Activated CD8-positive, alpha-beta memory T cell treated with anti-CD3 and anti-CD28 coated beads for 1 hour (primary cell): ENCODE measurements at places on chromosomes 3 and 15.

DNA sequence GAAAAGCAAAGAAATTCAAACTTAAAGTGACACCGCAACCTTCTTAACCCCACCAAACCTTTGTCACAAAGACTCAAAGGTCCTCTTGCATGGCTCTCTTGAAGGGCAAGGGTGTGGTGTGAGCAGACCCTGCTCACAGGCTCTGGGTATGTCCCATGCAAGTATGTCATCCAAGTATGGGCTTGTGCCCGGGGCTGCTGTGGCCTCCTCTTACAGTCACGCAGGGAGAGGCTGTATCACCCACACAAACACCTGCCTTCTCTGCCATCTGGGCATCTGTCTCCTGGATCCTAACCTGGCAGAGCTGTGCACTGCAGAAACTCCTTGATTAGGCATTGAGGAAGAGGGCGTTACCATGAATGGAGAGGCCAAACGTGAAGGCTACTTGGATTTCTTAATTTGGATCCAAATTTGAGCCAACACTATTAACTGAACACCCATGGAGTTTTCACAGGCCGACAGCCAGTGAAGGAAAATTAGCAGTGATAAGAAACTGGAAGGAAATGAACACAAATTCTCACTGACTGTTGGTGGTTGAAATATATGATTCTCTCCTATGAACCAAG, 146.6 kb downstream of the DUT start:
- DNase-seq, result no peak

DNA sequence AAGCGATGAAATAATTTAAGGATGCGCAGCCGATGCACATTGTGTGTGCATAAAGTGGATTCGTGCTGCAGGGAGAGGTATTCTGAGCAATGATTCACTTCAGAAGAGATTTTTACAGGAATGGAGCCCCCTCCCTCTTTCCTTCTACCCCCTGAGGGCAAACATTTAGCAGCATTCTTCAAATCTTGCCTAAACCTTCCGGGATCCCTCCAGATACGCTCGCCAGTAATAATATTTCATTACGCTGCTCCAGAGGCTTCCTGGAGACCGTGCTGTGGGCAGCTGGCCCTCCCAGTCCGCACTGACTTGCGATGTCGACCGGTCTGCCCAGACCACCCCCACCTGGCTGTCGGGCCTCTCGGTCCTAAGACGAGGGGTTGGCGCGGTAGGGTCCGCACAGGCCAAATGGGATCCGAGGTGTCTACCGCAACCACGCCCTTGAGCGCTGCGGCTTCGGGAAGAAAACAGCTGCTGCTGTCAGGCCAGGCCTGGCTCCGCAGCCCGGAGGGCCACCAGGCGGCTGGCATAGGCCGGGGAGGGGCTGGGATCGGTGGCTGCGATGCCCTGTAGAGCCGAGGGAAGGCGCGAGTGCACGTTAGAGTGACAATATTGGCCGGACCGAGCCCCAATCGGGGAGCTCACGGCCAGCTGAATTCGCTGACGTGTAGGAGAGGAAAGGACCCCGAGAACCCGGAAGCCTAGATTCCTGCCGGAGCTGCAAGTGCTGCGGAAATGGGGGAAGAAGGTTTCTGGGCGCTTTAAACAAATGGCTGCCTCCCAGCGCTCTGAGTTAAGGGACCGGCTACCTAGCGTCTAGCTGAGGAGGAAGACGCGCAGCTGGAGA, 14.3 kb downstream of the ZIC4 start:
- no peak for DNase-seq

DNA sequence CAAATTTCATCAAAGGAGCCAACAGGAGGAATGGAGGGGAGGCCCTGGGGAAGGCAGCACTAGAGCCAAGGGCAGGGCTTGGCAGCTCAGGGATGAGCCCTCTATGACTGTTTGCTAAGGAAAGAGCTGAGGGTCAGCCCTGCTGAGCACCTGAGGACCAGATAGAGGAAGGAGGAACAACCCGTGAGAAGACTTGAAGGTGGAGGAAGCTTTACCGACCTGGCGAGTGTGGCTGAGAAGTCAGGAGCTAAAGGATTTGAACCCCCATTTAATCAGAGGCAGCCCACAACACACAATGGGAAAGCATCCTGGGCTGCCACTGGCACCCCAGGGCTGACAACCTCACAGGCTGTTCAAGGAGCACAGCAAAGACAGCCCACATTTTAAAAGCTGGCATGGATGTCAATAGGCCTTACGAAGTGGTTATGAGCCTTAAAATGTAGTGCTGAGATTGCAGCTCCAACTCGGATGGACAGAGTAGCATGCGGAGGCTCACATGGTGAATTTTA, 20.7 kb upstream of the LRRC2 start:
- DNase-seq, result no peak

DNA sequence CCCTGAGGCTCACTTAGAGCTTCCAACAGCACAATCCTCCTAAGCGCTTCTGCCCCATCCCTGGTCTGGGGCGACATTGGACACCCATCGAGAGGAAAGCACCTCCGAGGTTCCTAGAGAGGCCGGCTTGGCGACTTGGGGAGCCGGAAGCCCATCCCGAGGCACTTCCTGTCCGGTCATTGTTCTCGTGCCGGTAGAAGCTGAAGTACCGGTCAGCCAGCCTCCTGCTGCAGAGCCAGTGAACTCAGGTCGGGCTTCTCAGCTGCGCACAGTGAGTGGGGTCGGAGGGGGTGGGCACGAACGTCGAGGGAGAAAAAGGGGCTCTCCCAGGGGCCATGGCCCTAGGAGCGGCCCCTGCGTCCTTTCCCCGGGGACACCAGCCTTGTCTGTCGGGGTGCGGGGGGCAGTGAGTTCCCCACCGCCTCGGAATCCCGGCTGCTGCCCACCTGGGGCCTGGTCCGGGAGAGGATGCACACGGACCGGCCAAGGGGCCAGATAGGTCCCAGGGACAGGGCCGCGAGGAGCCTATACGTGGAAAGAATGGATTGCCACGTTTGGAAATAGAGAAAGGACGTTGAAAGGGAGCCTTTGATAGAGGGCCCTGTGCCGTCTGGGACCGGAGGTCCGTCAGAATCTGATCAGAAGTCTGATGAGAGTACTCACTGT, at the start of gene ZNF35:
TSS of gene ZNF35 (plus strand) at position 169 of the 666 bp plus-strand sequence. CDS start 2,336 bp downstream, outside the sequence.
- no peak for DNase-seq

GRCh38 chr3:195714380-195715011, 6.3 kb upstream of the MUC20 start:
- DNase-seq, result no peak

- DNase-seq, result no peak
These were observed 12.8 kb upstream of the KLHL40 start for GRCh38 chr3:42672515-42672914.

- no peak for DNase-seq
These were observed 34.4 kb upstream of the TNFSF10 start for GRCh38 chr3:172557515-172558220.

- DNase-seq, result no peak
These were observed 26.3 kb downstream of the FSTL1 start for GRCh38 chr3:120424506-120424905.

DNA sequence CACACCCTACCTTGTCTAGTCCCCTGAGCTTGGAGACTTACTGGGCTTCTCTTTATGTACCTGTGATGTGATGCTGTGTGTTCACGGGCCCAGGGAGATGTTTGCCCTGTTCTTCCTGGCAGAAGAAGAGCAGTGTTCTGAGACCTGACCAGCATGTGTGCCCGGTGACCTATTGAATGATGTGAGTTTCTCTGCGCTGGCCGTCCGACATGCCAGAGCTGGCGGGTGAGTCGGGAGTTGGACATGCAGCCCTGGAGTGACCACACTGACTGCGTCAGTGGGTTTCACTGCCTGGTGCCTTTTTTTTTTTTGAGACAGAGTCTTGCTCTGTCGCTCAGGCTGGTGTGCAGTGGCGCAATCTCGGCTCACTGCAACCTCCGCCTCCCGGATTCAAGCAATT, 42.3 kb downstream of the CGNL1 start:
- no peak for DNase-seq

- no peak for DNase-seq
These were observed 24.2 kb downstream of the RAB6B start for GRCh38 chr3:133871368-133872090.

GRCh38 chr15:77866186-77866585, 211.3 kb downstream of the TBC1D2B start:
- no peak for DNase-seq

- no peak for DNase-seq
These were observed 36.6 kb upstream of the RHO start for GRCh38 chr3:129491794-129492193.

DNA sequence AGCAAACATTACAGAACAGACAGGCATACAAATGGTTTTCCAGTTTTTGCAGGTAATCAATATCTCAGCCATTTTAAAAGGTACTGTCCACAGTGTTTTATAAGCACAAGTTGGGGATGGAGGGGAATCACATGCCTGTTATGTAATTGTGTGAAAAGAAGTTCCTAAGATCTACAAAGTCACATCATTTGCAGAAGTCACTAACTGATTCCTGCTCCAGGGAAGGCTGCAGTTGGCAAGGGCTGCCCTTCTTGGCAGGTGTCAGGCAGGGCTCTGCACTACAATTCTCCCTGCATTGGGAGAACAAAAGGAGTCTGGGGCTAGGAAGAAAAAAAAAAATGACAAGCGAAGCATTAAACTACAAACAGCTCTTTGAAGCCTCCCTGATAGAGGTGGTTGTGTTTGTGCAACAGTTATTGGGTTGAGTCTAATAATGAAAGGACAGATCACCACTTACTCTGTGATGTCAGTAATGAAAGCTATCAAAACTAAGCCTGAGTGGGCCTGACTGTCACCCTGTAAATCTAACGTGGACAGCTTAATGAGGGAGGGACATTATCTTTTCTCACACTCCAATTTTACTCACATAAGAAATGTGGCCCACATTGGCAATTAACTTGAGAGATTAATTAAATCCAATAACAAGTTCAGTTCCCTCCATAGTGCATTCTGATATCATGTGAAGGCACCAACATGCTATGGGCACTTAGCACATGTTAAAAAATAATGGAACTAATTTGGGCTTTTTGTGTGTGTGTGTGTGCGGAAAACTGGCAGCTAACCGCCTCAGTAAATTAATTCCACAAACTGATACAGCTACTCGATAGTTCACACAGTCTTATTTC, 242.9 kb downstream of the FHIT start:
- DNase-seq, result no peak

DNA sequence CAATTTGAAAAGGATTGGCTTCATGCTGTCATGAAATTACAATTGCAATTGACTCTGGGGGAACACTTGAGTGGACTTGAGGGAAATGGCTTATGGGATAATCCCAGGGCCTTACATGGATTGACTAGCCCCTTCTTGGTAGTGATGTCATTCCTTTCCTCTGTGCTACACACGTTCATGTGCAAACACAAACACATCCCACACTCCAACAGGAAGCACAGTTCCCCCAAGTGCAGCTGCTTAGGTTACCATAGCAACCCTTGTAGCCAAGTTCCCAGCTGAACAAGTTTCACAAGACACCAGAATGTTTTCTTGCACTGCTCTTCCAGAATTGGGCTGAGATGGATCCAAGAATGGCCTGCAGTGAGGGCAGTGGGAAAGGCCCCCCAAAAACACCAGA, 217.0 kb downstream of the ZNF621 start:
- DNase-seq, result no peak

DNA sequence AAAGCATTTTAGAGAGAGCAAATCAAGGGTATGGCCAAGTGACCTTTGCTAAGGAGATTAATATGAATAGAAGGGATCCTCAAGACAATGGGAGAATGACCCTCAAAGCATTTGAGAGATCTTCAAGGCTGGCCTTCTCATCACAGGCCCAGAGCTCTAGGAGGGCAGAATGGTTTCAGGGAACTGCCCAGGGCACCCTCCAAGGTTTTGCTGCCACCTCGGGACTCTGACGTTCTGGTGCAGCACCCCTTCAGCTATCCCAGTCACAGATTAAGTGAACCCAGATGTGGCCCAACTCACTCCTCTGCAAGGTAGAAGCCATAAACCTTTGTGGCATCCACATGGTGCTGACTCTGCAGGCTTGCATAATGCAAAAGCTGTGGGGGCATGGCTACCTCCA, 209.3 kb downstream of the TLE3 start:
- no peak for DNase-seq

DNA sequence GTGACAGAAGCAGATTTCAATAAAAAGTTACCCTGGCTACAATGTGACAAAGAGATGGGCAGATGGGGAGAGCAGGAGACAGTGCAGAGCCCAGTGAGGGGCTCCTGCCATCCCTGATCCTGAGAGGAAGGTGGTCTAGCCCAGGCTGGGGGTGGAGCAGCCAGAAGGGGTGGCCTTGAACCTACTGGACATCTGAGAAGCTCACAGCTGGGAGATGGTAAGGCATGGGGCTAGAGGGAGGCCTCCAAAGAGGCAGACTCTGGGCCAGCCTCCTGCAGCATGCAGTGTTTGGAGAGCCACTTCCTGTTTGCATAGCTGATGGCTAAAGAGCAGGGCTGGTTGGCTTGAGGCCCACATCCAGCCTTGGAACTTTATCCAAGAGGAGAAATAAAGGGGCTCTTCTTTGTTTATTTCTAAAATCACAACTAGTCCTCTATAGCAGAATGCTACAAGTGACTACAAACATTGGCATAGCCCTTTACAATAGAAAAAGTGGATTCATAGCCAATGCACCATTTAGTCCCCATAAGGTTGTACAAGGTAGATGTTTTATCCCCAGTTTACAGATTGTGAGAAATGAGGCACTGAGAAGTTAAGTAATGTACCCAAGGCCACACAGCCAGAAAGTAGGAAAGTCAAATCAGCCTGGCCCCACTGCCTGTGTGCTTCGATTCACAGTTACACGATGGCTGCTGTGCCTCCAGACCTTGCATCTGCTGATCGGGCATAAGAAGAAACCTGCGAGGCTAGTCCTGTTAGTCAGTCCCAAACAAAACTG, 4.6 kb downstream of the EFCC1 start:
- no peak for DNase-seq
